ENCODE measurements at places on chromosomes 1 and 21. TPM values are rescaled to one million over a fixed set of nuclear protein-coding genes. Genes with fewer than 3 reads are reported as not detected.

The C1orf185 gene
- not detected for total RNA-seq

The CDA gene
- not detected for total RNA-seq

The KCNJ15 gene
- total RNA-seq = not detected

The CFHR1 gene
- total RNA-seq = not detected

The OR2M3 gene
- not detected for total RNA-seq

The SLC25A34 gene
- total RNA-seq = 2.2 TPM

The PTAFR gene
- 24.5 TPM for total RNA-seq

The FCRL5 gene
- 44.8 TPM for total RNA-seq

The MPZ gene
- total RNA-seq = 10.8 TPM

The NFIA gene
- 18.8 TPM for total RNA-seq

The ZNF695 gene
- total RNA-seq = 14.2 TPM

The SLAMF8 gene
- not detected for total RNA-seq

The DYNLT5 gene
- 0.30 TPM for total RNA-seq

The OPTC gene
- total RNA-seq = not detected

The RAB13 gene
- 1.3 TPM for total RNA-seq

The IL12RB2 gene
- total RNA-seq = not detected

The GPR3 gene
- total RNA-seq = 0.22 TPM

The OBSCN gene
- total RNA-seq = 45.2 TPM

The MAB21L3 gene
- not detected for total RNA-seq
